Foreskin melanocyte (primary cell): ENCODE measurements at places on chromosomes 5 and 9.

GRCh38 chr5:131932235-131932634 is 13.2 kb downstream of the MEIKIN start:
- no peak for DNase-seq

DNA sequence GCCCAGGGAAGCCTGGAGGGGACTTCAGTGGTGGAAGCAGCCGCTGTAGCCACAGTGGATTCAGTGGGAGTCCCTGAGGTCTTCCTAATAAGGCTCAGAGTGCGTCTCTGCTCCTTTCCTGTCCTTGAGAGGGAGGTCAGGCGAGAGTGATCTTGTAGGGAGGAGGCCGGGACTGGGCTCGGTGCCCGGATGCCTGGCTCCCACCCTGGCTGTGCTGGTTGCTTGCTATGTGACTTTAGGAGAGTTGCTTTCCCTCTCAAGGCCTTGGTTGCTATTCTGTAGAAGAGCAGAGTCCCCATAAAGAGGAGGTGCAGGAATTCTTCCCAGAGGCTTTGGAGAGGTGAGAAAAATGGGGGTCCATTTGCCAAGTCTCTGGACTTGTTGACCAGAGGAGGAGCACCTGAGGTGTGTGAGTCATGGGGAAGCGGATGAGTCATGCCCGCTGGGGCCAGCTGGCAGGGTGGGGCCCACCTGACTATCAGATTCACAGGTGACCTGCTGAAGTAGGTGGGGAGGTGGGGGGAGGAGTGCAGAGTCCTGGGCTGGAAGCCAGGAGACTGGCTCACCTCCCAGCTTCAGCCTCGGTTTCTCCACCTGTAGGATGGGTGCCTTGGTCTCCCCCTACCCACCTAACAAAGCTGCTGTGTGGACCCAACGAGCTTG is 13.8 kb downstream of the GSN start:
- no peak for DNase-seq

DNA sequence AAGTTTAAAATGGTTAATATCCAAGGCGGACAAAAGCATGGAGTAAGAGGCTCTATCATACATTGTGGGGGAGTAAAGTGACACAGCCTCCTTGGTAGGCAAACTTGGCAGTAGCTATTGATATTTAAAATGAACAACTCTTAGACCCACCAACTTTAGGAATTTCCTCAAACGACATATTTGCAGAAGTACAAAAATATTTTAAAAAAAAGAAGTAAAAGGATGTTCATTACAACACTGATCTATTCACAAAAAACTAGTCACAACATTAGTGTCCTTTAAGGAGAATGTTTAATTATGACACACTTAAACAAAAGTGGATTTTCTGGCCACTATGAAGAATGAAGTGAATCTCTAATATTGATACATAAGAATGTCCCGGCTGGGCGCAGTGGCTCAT is 1.7 kb downstream of the ALG2 start:
- no peak for DNase-seq

DNA sequence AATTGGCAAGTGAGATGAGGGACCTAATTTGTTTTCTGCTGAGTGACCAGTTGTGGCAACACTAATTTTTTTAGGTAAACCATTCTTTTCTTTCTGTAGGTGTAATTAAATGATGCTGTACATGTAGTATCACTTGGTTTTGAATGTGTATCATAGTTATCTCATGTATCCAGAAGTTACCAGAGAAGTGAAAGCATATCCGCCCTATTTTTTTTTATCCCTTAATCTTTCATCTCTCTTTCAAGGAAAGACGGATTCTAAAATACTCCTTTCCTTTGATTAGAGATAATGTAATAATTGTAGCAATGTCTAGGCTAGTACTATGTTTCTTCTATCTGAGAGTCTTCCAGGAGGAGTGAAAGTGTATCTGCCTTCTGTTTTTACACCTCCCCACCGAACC is 7.1 kb downstream of the KDM3B start:
- no peak for DNase-seq

DNA sequence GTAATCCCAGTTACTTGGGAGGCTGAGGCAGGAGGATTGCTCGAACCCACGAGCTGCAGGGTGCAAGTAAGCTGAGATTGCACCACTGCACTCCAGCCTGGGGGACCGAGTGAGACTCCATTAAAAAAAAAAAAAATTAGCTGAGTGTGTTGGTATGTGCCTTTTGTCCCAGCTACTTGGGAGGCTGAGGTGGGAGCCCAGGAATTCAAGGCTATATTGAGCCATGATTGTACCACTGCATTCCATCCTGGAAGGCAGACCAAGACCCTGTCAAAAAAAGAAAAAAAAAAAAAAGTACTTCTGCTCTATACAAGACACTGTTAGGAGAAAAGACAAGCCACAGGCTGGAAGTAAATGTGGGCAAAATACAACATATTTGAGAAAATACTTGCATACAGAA is 68.5 kb upstream of the FBXW11 start:
- DNase-seq, result no peak

DNA sequence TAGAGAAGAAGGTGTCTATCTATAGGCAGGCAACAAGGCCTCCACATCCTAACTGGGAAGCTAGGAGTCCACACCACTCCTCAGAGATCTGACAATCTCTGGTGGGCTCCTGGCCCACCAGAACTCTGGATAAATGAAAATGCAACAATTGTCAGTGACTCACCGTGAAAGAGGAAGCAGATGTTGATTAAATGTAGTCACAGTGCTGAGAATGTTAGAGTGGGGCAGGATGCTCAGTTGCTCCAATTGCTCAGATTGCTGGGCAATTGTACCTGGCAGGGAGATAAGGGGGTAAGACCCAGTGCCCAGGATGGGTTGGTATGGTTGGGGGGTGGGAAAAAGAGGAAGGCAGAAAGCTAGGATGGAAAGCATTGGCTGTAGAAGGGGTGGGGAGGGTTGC is 4.3 kb downstream of the CCL19 start:
- no peak for DNase-seq

- DNase-seq, result no peak
These were observed 95.2 kb downstream of the MVB12B start for GRCh38 chr9:126421567-126422428.

DNA sequence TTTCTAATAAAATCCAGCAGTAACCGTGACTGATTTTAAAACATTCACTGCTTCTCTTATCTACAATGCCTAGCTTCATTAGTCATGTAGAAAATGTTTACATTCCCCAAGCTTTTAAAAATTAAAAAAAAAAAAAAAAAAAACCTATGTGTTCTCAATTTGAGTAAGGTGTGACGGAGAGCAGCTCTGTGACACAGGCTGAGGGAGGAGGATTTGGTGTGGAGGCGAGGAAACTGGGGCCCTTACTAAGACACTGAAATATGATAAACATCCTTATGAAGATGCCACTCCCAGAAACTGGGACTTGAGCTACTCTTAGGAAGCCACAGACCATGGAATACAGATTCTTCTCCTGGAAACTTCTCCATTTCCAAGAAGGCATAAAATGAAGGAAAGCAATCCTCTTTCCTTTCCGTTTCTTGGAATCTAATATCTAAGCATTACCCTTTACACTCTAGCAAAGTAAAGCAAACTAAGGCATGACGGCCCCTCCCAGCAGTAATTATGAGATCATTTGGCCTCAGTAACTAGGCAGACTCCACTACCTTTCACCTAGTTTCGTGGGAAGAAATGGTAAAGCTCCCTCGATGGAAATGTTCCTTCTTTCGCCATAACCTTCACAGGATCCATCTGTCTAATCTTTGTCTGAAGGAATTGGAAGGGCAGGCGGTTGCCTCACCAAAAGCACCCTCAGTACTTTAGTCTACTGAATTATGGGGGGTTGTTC is 23.5 kb downstream of the GRAMD2B start:
- DNase-seq, result no peak

- no peak for DNase-seq
These were observed 463.5 kb downstream of the RASEF start for GRCh38 chr9:82599336-82599949.

GRCh38 chr5:170445936-170446335 is 56.8 kb upstream of the KCNMB1 start:
- no peak for DNase-seq

DNA sequence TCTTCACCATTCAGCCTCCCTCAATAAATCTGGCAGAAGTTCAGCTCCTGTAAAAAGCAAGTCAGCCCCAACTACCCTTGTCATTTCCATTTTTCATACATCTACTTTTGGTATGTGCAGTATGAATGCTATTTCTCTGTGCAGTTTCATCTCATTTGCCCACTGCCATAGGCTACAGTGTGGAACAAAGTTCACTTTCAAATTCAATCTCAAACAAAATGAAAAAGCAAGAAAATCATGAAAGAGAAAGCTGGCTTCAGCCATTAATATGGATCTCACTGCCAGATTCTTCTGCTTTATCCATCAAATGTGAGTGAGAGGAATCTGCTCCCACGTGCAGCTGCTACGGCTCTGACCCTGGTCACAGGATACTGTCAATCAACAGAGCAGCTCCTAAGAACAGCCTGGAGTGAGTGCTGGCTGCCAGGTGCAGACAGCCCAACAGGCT is 494.2 kb downstream of the ZNF608 start:
- DNase-seq, result peak; percentile 32

DNA sequence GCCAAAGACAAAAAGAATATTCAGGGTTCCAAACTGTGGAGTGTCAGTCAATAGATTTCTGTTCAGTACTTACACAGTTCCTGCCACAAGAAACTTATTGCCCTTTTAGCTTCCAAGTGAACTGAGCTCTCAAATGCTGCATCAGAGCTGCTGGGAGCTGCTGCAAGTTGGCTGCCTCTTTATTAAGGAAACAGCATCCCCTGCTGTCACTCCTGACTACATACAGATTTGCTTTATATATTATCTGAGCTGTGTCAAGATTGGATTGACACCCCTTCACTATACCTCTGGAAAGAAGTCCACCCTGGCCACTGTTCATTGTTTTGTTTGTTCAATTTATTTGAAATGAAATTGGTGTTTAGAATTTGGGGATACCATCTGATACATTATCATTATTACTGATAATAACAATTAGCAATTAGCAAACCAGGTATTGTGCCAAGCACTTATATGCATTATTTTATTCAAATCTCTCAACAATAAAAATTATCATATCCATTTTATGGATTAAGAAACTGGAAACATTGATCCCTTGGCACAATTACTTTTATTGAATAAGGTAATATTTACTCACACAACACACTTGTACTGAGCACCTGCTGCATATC is 16.4 kb upstream of the C5orf58 start:
- no peak for DNase-seq

DNA sequence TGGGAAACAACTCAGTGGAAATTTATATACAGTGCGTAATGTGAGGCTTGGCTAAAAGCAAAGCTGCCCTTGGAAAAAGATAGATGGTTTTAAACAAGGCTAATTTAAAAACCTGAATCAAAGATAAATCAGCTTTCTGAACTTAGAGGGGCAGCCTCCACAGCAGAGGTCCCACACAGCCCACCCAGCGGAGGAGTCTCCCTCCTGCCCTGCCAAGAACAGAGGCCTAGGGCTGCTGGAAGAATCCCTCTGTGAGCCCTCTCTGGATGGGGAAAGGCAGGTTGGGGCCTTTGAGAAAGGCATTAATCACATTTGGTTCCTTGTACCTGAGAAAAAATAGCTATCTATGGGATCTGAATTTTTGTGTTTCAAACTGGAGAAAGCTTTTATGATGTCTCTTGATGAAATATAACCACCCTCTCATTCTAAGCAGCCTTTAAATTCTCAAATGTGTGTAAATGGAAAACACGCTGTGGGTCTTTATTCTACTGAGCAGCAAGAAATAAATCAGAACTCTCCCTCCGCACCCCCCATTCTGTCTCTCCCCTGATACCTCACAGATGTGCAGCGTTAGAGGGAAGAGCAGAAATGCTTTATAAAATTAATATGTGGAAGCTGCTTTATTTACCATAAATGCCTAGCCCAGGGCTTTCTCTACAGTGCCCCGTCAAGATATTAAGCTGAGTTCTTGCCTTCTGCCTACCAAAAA is 329.2 kb downstream of the EFNA5 start:
- no peak for DNase-seq

DNA sequence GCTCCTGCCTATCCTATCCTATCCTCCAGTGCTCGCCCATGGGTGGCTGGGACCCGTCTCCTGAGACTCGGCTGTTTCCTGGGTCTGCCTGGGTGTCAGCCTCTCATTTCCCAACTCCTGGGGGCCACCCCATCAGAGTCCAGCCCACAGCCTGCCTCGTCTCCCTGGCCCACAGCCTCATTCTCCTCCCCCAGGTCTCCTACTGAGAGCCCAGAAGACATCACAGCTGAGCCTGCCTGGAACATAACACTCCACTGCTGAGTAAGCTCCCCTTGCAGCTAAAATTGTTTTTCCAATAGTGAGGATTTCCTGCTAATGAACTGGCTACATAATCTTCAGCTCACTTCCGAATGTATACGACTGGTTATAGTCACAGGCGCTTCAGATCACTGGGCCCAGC is 95.3 kb downstream of the TTLL11 start:
- DNase-seq, result no peak

DNA sequence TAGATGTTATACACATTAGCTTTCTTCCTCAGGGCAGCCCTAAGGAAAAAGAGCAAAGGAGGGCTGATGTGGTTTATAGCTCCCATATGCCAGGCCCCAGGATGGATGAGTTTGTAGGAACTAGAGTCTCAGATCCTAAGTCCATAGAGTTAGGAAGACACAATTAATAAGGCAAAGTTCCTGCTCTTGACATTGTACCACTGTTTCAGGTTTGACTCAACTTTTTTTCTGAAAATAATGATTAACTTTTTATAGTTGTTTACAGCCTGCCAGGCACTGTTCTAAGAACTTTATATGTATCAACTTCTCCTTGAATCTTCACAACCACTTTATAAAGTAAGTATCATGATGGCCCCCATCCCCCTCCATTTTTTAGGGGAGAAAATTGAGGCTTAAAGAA is 339.5 kb downstream of the PDE4D start:
- no peak for DNase-seq

- DNase-seq, result no peak
These were observed 188.9 kb upstream of the RPS23 start for GRCh38 chr5:82466986-82467561.

DNA sequence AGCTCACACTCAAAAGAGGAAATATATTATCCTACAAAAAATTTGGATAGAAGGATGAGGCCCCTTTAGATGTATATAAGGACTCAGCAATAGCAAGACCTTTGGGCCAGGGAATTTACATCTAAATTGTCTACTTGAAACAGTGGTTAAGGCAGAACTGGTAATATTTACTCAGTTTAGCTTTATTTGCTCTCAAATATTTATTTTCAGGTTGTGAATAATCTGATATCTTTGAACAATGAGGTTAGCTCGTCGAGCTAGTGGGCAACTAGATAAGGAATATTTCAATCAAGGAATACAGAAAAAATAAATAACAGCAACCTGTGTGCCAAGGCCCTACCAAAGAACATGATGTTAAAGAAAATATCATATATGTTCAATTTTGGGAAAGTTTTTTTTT is 966.3 kb downstream of the DTWD2 start:
- DNase-seq, result no peak

DNA sequence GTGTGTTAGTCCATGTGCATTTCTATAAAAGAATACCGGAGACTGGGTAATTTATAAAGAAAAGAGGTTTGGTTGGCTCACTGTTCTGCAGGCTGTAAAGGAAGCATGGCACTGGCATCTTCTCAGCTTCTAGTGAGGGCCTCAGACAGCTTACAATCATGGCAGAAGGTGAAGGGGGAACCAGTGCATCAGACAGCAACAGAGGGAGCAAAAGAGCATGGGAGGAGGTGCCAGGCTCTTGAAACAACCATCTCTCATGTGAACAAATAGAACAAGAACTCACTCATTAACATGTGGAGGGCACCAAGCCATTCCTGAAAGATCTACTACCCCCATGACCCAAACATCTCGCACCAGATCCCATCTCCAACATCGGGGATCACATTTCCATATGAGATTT is 89.2 kb upstream of the IL33 start:
- no peak for DNase-seq

GRCh38 chr9:77726289-77726688 is 78.2 kb upstream of the GNA14 start:
- DNase-seq, result no peak

- DNase-seq, result no peak
These were observed 27.6 kb upstream of the ABLIM3 start for GRCh38 chr5:149113669-149114068.
